ENCODE measurements at places on chromosomes 16 and 17.
A peak's percentile ranks its signal among the peaks of the same experiment; 100 is the strongest.

- no peak for DNase-seq
Measured at GRCh38 chr17:79098282-79098867, 23.8 kb downstream of the ENGASE start.

DNA sequence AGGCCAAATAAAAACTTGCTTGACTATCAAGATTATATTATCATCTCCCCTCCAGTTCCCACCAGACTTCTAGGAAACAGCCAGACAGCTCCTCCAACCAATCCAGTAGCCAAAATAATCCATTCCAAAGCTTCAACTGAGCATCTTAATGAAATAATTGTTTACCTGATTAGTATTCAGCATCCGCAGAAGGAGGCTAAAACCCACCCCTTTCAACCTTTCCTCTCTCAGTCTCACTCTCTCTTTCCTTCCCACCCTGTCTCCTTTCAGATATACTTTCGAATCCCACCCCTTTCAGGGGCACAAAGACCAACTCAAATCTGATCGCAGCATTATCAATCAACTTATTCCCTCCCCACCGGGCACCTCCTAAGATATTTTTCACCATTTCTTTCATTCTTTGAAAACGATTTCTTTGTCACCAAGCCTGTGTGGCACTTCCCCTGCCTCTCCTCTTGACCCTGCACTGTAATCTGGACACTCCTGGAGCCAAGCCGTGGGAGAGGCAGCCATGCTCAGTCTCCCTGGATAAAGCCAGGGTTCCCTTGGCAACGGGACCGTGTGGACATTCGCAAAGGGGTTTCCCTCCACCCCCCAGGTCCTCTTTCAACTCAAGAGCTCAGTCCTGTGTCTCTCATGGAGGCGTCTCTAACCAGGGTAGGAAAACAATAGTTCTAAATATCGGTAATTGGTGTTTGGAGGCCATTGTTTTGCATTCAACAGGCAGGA lies at the start of gene ANKFN1:
ANKFN1 (plus strand) TSS at position 602 of the 729 bp plus-strand sequence. CDS start 59,193 bp downstream, outside the sequence.
- no peak for DNase-seq

DNA sequence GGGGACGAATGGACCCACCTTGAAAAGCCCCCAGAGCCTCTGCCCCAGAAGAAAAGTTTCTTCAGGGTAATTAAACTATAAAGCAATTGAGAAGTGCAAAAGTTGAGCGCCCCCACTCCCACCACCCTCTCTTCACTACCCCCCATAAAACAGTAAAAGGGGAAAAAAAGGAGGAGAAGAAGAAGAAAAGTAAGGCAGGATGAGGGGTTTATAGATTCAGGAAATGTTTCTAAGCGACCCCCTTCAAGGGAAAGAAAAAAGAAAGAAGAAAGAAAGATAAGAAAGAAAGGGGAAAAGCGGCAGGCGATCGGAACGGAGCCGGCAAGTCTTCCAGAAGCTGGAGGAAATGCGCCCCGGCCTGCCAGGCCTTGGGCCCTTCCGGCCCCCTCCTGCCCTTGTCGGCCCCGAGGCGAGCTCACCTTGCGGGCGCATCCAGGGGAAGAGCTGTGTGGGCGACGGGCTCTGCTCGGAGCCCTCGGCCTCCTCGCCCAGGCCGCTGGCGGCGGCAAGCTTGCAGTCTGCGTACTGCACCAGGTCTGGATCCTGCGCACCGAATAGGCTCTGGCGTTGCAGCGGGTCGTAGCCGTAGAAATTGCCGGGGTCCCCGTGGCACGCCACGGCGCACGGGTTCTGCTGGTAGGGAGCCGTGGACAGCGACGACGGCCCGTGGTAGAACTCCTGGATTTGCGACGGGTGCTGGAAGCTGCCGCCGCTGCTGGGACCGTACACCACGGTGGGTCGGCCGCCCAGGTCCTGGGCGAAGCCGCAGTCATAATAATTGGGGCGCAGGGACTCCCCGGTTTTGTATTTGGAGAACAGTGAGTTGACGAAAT lies 1.0 kb downstream of the HOXB8 start:
- DNase-seq = peak; percentile 69

DNA sequence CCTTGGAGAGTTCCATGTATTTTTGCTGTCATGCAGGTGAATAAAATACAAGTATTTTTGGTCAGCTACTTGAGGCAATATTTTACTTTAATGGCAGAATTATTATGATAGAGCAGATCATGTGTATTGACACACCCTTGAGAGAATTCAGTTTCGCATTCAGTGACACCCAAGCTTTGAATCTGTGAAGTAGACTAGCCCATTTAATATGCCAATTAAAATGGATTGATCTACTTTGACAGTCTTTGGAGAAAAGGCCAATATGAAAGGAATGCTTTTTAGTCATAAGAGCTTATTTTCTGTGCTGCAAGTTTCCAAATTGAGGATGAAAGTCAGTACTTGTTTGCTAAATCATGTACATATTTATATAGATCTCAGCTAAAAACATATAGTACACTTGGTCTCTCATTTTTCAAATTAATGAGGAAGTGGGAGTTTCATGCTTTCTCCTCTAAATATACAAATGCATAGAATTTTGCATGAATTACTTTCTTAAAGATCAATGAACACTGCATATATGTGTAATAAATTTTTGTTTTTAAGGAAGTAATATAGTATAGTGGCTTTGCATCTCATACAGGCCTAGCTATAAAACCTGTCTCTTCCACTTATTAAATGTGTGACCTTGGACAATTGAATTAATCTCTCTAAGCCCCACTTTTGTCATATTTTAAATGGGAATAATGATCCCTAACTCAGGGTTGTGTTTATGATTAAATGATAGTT lies 161.5 kb downstream of the PHKB start:
- DNase-seq = no peak

- DNase-seq = no peak
Measured at GRCh38 chr16:7946142-7946541, 613.5 kb downstream of the RBFOX1 start.

Data from mesenchymal stem cell (in vitro differentiated cells and primary cell).